Activated T-cell treated with anti-CD3 and anti-CD28 coated beads, Interleukin-2, amount 50 U/mL, for 24 hours (primary cell): ENCODE measurements at places on chromosomes 11 and 22.

DNA sequence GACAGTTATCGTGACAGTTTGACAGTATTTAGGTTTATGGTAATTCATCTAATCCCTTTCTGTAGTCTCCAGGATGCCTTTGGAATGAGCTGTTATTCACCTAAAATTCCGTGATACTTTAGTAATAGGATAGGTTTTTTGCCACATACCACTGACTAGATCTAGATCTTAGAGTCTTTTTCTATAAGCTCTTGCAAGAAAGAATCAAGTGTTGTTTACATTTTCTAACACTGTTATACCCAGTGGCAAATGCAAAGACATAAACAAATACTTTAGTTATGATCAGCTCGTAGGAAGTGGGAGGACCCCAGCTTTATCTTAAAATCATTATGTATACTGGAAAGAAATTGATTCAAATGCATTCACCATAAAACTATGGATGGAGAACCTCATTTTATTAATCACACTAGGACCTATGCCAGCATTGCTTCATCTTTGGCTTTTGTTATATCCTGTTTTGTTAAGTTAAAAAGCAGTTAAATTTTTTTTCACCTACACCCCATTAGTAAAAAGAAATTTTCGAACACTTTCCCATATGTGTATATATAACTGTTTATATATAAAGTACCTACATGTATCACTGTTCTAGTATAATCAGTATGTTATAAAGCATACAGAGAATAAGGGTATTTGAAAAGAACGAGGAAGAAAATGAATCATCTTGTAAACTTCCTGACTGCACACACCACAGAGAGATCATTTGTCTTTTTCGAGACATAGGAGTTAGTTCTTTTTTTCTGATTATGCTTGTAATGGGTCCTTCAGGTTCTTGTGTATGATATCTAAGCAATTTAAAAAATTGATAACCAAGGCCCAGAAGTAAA lies 60.9 kb downstream of the PDHX start:
- no peak overlapping the region for H3K4me3 ChIP-seq
- H3K4me1 ChIP-seq: peaks cover 21% of the 10 kb centered on the region
- DNase-seq: no peak
- H3K27me3 ChIP-seq: no peaks in the 10 kb centered on the region
- H3K36me3 ChIP-seq: peaks cover 73% of the 10 kb centered on the region
- H3K27ac ChIP-seq: no peak overlapping the region

DNA sequence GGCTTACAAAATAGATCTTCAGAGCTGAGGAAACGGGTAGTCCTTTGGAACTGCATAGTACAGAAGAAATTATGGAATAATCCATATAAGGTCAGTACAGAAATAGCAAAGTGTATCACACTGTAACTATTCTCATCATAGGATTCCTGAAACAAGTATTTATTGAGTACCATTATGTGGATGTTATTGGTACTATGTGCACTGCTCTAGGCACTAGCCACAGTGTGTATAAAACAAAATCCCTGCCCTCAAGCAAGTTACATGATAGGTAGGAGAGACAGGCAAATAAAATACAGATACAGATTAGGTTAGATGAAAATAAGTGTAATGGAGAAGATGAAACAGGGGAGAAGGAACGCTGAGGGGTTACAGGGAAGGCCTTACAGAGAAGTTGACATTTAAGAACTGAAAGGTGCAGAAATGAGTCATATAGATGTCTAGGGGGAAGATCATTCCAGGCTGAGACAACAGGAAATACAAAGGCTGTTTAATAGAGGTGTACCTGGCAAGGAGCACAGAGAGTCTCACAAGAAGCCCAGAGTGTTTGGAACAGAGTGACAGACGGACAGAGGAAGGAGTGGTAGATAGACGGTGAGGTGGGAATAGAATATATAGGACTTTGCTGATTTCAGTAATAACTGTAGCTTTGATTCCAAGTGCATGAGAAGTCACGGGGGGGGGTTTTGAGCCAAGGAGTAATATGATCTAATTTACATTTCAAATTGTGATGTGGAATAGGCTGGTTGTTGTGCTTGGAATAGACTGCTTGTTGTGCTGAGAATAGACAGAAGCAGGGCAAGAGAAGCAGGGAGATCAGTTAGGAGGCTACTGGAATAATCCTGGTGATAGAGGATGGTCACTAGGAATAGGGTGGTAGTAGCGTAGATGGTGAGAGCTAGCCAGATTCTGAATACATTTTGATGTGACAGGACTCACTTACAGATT lies 13.7 kb downstream of the RNF141 start:
- no peaks in the 10 kb centered on the region for H3K27me3 ChIP-seq
- H3K36me3 ChIP-seq: peaks cover 74% of the 10 kb centered on the region
- peaks cover 19% of the 10 kb centered on the region for H3K4me1 ChIP-seq
- H3K4me3 ChIP-seq: peak overlapping the region; percentile 11

DNA sequence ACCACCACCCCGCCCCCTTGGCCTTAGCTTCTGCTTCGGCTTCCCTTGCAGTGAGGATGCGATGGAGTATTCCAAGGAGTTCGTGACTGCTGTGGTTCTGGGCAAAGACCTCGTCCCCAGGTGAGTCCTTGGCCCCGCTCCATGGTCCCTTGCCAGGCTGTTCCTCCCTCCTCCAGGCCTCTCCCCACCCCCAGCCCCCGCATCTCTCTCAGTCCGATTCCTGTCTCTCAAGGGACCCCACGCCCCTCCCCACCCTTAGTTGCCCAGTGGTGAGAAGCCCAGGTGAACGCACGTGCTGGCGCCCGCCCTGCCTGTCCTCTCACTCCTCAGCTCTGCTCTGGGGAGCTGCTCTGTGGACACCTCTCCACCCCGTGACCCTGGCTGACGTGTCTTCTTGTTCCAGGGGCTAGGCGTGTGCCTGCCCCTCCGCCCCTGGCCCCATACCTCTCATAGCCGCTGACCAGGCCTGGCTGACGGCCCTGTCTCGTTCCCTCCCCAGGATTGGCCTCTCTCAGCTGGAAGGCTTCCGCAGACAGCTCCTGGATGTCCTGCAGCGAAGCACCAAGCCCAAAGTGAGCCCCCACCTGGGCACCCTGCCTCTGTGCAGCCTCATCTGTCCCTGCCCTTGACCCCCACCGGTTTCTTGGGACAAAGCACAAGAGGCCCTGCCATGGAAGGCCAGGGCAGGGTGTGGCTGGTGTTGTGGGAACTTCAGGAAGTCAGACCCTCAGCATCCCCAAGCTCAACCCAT lies 14.6 kb upstream of the MYRF start:
- peaks cover 2% of the 10 kb centered on the region for H3K4me1 ChIP-seq
- H3K4me3 ChIP-seq: no peak overlapping the region
- H3K27me3 ChIP-seq: no peaks in the 10 kb centered on the region
- no peak overlapping the region for H3K27ac ChIP-seq
- DNase-seq: no peak

DNA sequence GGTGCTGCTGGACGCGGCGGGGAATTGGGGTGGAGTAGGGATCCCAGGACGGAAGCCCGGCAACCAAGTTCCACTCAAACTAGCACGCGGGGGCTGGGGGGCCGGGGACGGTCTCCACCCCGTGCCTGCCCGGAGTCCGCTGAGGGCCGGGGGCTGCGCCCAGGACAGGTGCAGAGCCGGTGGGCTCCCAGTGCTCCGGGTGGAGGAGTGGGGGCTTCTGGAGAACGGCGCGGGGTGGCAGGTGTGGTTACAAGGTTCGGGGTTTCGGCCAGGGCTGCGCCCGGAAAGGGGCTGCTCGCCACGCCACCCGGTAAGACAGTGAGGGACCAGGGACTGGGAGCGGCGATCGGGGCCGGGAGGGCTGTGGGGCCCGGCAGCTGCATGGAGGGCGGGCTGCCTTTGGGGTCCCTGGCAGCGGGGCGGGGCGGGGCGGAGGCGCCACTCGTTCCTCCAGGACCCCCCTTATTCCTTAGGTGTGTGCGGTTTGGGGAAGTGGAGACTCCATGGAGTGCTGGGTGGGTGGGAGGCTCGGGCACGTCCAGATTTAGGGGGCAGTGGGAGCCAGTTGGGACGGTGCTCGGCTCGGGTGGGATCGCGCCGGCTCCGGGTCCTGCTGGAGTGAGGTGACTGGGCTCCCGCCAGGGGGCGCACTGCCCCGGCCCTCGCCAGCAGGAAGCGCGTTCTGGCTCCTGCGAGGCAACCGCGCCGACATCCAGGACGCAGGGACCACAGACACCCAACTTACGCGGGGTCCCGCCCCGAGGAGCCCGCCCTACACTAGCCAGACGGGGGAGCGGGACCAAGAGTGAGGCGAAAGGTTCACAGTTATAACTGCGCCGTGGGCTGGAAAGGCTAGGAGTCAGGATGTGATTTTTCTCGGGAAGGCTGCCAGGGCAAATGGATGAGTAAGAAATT lies 868 bp downstream of the TSPAN18 start:
- H3K36me3 ChIP-seq: no peaks in the 10 kb centered on the region
- H3K27ac ChIP-seq: peak overlapping the region; percentile 80
- DNase-seq: peak; percentile 86
- H3K4me3 ChIP-seq: peak overlapping the region; percentile 82
- peaks cover 16% of the 10 kb centered on the region for H3K27me3 ChIP-seq
- peaks cover 49% of the 10 kb centered on the region for H3K4me1 ChIP-seq

DNA sequence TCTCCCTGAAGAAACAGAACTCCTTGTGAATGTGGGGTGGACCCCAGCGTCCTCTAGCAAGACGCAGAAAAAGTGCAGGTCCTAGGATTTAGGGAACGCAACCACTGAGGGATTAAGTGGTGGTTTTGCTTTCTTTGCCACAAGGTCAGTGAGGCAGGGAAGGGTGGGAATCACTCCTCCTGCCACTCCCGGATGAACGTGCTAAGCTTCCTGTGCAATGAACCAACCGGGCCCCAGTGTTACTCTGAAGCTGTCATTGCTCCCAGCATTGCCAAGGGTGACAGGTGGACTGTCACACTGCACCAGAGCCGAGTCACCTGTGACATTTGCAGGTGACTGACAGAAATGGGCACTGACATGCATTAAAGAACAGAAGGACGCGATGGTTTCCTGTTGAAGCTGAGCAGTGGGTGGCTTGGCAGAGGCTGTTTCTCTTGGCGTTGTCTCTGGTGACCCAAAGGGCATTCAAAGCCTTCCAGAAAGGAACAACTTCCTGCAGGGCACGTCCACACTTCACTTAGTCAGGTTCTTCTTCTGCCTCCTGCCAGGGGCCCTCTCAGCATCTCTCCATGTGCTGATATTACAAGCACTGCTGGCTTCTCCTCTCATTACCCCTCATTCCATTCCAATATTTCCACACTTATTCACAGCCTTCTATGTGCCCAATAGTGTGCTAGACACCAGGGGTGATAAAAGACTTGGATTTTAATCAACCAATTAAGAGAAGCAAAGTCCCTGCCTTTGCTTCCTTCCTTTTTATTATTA lies 9.7 kb downstream of the KIRREL3 start:
- H3K4me1 ChIP-seq: no peaks in the 10 kb centered on the region
- no peak for DNase-seq
- H3K36me3 ChIP-seq: no peaks in the 10 kb centered on the region
- H3K4me3 ChIP-seq: no peak overlapping the region
- no peak overlapping the region for H3K27ac ChIP-seq
- peaks cover 37% of the 10 kb centered on the region for H3K27me3 ChIP-seq

DNA sequence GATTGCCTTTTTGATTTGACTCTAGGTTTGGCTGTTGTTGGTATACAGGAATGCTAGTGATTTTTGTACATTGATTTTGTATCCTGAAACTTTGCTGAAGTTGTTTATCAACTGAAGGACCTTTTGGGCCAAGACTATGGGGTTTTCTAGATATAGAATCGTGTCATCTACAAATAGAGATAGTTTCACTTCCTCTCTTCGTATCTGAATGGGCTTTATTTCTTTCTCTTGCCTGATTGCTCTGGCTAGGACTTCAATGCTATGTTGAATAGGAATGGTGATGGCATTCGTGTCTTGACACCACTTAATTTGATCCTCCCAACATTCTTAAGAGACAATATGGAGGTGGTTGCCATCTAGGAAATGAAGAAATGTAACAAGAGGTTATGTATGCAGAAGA lies 388.1 kb upstream of the API5 start:
- no peaks in the 10 kb centered on the region for H3K4me1 ChIP-seq
- no peaks in the 10 kb centered on the region for H3K27me3 ChIP-seq
- H3K4me3 ChIP-seq: no peak overlapping the region
- no peak overlapping the region for H3K27ac ChIP-seq
- DNase-seq: no peak
